ENCODE measurements at places on chromosomes 1 and 21.

- DNase-seq = peak; percentile 52
Measured at GRCh38 chr1:214429951-214430770, 121.2 kb downstream of the PTPN14 start.

GRCh38 chr1:1426496-1427105 lies 5.5 kb upstream of the ANKRD65 start:
- DNase-seq = no peak

DNA sequence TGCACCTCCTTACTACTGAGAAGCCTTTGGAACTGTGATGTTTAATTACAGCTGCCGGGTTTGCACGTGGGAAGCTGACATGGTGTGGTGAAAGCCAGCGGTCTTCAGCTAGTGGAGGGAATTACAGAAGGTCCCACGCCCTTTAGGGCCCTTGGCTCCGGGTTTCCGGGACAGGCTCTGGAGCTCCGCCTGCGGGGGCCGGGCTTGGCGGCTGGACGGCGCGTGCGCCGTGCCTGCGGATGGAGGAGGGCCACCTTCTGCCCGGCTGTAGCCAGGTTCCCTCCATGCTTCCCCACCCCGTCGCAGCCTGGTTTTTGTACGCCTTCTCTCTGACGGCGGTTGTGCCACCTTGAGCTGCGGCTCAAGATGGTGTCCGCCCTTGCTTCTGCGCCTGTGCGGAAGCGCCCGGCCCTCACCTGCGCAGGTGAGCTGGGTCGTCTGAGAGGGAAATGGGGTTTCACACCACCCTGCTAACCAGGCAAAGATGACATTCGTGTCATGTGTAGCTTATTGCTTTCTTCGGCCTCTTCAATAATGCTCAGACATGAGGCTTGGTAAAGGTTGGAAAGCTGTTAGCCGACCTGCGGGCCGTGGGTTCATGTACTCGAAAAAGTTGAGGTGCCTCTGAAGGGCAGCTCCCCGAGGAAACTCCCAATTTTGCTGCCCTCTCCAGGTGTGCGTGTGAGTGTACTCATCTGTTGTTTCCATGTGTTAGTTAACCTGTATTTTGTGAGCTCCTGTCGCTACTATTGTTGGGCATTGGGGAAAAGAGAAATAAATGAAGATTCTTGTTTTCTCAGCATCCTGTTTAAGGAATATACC lies 36.6 kb upstream of the OPRD1 start:
- peak; percentile 36 for DNase-seq

DNA sequence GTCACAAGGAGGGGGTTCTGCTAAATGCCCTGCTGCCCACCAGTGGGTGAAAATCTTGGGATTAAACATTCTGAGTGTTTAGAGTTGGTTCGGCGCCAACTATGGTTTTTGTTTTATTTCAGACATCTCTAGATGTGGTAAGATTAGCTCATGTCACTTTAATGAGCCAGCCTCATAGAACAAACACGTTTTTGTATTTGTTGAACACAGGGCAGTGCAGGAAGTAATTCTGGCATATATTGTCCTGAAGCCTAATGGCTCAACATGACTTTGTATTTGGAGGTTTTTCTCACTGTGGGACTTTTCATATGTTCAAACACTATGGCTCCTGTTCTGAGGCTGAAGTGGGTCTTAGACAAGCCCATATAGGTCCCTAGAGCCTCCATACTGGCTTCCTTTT lies 107.8 kb downstream of the NGF start:
- DNase-seq = no peak

GRCh38 chr1:63828322-63829044 lies 54.7 kb downstream of the ROR1 start:
- no peak for DNase-seq

- no peak for DNase-seq
Measured at GRCh38 chr1:36843906-36844610, 190.3 kb downstream of the GRIK3 start.

DNA sequence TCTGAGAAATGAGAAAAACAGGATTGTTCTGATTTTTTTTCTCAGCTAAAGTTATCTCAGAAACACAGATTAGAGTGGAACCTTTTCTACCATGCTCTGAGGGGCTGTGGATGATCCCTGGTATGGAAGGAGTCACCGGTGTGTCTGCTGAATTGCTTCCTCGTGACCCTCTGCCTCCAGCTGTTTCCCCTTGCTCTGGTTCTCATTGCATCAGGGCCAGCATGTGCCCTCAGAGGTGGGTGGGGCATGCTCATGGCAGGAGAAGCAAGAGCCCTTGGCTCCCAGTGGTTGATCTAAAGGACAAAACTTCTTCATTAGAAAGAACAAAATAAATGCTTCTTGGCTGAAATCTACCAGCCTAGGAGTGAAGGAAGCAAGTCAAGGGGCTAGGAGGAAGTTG lies 183.2 kb upstream of the HMCN1 start:
- DNase-seq = no peak

GRCh38 chr21:44482581-44483287 lies 27.4 kb downstream of the LRRC3 start:
- DNase-seq = no peak

DNA sequence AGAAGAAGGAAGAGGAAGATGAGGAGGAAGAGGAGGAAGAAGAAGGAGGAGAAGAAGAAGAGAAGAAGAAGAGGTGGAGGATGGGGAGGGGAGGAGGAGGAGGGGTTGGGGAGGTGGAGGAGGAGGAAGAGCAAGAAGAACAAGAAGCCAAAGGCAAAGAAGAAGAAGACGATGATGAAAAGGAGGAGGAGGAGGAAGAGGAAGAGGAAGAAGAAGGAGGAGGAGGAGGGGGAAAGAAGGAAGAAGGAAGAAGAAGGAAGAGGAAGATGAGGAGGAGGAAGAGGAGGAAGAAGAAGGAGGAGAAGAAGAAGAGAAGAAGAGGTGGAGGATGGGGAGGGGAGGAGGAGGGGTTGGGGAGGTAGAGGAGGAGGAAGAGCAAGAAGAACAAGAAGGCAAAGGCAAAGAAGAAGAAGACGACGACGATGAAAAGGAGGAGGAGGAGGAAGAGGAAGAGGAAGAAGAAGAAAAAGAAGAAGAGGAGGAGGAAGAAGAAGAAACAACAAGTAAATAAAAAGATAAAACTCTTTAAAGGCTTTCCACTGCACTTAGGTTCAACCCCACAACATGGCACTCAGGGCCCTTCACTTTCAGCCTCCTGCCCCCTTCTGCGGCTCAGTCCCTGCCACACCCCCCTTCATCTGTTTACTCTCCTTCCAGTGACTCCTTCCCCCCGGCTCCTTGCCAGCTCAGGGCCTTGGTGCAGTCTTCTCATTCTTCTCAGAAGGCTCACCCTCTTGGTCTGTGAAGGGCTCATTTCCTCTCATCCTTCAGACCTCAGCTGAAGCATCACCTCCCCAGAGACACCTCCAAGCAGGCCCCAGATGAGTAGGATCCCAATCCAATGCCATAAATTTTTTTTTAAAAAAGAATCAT lies 114.0 kb downstream of the KCNN3 start:
- DNase-seq = peak; percentile 41

- no peak for DNase-seq
Measured at GRCh38 chr1:196382383-196382782, 225.9 kb downstream of the KCNT2 start.

DNA sequence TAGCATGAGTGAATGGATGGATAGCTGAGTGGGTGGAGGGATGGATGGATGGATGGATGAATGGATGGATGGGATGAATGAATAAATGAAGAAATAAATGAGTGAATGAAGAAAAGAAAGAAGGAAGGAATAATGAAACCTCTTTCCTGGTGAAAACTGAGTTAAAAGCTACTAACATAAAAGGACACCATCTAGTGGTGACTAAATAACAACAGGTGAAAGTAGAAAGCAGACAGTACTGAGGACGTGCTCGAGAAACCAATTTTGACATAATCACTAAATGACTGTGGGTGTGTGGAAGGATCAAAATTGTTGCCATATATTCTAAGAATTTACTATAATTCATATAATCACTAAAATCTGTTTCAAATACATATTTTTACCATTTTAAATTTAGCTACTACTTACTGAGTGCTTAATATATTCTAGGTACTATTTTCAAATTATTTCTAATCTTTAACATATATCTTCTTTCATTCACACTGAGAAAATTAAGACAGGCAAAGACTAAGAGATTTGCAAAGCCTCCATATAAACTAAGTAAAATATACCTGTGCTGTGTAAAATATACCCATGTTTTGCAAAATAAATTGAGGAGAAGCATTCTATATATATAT lies 522.9 kb downstream of the LRRIQ3 start:
- peak; percentile 9 for DNase-seq

- peak; percentile 29 for DNase-seq
Measured at GRCh38 chr1:162035241-162035640, 11.6 kb upstream of the OLFML2B start.

- DNase-seq = no peak
Measured at GRCh38 chr1:8201331-8201861, 116.5 kb upstream of the SLC45A1 start.

DNA sequence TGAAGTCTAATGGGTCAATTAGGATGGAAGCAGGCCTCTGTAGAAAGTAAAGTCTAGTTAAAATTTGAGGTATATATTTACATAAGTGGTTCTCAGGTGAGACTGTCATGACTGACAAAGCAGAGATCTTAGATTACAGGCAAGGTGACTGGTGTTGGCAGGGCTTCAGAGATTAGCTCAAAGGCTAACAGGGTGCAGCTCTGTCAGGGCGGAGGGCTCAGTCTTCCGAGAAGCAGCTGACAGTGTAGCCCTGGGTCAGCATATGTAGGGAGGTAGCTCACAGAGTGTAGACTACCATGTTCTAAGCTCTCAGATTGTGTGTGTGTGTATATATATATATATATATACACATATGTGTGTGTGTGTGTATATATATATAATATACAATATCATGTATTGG lies 54.7 kb downstream of the RBM11 start:
- DNase-seq = no peak

Data from fibroblast of upper back skin (primary cell).